ENCODE measurements at places on chromosomes 11 and 22.

- DNase-seq: no peak
These were observed 21.5 kb downstream of the TNRC6B start for GRCh38 chr22:40199223-40199622.

DNA sequence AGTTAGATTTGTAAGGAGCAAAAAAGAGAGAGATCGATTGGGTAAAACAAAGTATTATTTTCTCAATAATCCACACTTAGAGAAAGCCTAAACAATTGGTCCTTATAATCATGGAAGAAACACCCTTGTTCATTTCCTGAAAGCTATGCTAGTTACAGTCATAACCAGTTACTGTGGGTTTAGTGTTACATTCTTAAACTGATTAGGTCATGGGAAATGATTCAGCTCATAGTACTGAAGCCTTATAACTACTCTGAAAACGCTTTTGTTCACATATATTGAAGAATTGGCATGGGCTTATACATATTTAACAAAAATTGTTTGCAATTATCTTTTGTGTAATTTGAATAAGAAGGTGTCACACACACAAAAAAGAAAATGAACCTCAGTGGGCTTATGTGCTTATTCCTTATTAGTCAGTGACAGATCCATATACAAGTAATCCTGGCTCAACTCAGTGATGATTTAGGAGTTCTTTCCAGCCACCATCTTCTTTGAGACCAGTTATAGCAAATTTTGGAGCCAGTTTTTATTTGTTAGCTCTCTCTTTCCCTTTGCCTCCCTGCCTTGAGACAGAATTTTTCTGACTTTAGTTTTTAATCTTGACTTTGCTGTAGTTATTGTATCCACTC lies 198.5 kb upstream of the CTSC start:
- DNase-seq: no peak

GRCh38 chr22:41254230-41254629 lies 13.5 kb upstream of the CHADL start:
- DNase-seq: no peak

- DNase-seq: no peak
These were observed 671 bp upstream of the PICALM start for GRCh38 chr11:86069408-86070101.

DNA sequence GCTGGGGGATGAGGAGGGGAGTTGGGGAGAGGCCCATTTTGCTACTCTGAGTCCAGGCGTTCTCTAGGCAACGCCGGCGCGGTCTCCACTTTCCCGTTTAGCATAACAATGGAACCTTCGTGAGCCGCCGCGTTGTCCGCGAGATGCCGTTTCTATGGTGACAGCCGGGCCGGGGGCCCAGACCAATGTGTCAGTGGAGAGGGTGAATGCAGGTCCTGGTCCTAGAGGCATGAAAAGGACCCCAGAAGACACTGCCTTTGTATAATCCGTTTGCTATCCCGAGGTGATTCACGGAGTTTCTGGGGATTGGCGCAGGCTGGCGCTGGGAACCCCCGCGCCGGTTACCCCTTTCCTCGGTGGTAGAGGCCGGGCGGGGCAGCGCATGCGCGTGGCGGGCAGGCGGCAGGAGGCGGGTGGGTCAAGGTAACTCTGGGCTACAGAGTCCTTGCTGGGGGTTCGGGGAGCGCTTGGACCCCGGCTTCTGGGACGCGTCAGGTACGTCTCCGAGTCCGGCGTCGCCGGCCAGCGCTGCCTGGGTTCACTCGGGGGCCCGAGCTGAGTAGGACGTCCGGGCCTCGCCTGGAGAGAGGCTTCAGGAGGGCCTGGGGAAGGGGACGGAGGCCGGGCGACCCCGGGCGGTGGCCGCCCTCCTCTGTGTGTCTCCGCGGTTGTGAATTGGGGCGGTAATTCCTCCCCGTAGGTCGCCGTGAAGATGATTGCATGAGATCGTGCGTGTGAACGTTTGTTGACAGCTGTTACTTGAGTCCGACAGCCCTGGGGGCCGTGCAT lies at the start of the genes CBY1 and FAM227A:
Gene CBY1 (plus strand): TSS at position 383 of the 789 bp plus-strand sequence. CDS start 11,417 bp downstream, outside the sequence.
Gene FAM227A (minus strand): TSS at position 137 of the 789 bp plus-strand sequence. CDS start 6,224 bp downstream, outside the sequence.
- peak; percentile 54 for DNase-seq

All from GM12864 (cell line).